ENCODE measurements at places on chromosomes 2 and 18.
A peak's percentile ranks its signal among the peaks of the same experiment; 100 is the strongest.

DNA sequence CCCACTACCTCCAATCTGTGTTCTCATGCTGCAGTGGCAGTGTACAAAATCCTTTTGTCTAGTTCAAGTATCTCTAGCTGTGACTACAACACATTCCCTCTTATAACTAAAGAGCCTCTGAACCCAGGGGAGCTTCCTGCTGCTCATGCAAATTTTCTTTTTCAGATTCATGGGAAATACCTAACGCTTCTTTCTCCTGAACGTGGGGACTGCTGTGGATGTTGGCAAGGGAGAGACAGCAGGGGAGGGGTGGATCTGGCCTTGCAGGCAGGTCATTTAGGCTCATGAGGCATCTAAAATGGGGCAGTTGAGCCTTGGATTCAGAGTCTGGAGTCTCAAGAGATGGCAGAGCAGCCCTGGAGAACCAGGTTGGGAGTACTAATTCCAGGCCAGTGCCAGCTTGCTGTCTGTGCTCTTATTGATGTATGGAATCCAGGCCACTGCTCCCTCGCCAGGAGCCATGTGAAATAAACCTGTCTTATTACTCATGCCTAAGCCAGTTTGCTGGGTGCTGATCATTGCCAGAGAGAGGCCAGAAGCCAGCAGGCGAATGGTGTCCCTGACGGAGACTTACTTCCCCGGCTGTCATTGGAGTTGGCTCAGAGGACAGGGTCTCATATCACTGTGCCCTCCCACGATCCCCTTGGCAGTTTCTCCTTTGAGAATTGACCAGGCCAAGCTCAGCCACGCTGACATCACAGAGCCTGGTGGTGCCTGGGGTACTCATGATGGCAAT is 29.2 kb upstream of the TNP1 start:
- no peak for DNase-seq

- no peak for DNase-seq
These were observed 100.8 kb downstream of the OSBPL6 start for GRCh38 chr2:178295115-178295514.

- peak; percentile 51 for DNase-seq
These were observed 8.2 kb upstream of the KCTD1 start for GRCh38 chr18:26556573-26556972.

DNA sequence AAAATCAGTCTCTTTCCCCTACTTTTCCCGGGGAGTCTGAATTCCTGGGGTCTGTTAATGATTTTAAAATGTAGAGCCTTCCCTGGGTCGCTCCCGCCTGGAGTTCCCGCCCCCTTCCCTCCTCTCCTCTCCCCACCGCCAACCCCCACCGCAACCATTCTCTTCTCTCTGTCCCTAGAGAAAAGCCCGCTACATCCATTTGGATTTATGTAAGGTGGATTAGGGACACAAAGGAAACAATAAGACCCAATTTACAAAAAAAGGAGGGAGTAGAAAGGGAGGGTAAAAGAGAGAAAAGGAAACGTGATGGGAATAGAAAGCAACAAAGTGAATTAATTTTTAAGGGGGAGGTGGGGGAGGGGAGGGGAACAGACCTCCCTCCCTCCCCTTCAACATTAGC is 2.2 kb downstream of the EPHA4 start:
- DNase-seq: no peak

- no peak for DNase-seq
These were observed 12.8 kb upstream of the SMCHD1 start for GRCh38 chr18:2642771-2643170.

DNA sequence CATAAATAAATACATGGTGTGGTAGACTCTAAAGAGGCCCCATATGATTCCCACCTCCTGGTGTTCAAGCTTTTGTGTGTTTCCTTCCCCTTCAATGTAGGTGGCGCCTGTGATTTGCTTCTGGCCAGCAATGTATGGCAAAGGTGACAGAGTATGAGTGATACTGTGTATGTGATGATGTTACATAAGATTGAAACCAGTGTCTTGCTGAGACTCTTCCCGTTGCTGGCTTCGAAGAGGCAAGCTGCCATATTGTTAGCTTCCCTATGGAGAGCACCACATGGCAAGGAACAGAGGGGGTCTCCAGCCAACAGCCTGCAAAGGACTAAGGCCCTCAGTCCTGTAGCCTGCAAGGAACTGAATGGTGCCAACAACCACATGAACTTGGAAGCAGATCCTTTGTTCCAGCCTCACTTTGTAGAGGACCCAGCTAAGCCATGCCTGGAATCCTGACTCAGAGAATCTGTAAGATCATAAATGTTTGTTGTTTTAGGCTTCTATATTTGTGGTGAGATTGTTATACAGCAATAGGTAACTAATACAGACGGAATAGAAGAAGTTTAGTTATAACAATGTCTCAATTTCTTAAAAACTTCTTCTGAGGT is 1.7 kb upstream of the SMAD4 start:
- peak; percentile 34 for DNase-seq

GRCh38 chr2:27763907-27764267 is 7.6 kb upstream of the MRPL33 start:
- no peak for DNase-seq

DNA sequence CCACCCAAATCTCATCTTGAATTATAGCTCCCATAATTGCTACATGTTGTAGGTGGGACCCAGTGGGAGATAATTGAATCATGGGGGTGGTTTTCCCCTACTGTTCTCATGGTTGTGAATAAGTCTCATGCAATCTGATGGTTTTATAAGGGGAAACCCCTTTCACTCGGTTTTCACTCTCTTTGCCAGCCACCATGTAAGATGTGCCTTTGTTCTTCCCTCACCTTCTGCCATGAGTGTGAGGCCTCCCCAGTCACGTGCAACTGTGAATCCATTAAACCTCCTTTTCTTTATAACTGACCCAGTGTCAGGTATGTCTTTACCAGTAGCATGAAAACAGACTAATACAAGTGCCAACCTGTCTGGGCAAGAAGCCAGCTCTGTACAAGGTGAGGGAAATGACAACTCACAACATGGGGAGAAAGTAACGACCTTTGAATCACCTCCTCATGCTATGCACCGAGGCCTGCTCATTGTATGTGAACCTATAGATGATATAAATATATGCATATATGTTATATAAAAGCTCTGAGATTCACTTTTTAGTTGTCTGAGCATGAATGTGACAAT is 162.2 kb downstream of the ALPK2 start:
- DNase-seq: no peak

DNA sequence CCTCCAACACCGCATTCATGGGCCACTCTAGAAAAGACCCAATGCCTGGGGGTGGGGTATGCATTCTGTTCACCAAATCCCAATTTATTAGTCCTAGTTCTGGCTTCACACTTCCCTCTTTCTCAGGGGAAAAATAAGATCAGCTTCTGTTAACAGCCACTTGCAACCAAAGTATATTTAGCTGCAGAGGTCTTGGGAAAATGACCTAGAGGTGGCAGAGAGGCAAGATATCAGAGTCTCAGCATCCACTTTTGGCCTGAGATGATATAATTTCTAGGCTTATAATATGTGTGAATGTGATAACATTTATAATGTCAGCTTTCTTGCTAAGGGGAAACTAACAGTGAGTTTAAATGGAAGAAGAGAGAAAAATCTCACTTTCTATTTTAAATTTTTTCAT is 89.1 kb downstream of the ZNF385B start:
- DNase-seq: no peak

DNA sequence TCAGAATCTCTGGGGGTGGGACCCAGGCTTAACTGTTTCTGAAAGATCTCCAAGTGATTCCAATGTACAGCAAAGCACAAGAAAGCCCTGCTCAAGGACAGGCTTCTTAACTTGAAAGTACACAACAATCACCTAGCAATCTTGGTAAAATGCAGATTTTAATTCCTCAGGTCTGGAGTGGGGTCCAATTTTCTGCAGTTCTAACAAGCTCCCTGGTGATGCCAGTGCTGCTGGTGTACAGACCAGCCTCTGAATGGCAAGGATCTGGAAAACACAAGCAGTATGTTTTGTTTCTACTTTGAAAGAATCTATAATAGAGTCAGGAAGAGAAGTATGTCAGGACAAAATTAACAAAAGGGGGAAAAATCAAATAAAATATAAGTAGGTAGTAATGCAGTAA is 7.8 kb upstream of the TMEM163 start:
- no peak for DNase-seq

DNA sequence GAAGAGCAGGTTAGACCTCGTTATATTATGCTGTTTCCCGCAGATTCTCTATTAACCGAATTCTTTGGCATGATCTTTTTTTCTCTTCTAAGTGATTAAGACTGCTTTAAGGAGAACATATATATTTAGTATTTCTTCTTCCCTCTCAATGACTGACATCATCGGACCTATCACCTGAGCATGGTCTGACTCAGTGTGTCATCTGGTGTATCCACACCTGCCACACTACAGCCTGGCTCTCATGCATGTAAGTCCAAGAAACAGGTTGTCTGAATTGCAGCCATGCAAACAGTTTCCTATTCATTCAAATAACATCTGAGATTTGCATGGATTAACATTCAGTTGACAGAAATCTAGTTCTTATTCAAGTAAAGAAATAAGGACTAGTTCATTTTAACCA is 55.1 kb upstream of the CWC22 start:
- no peak for DNase-seq

GRCh38 chr2:46181789-46182530 is 115.2 kb upstream of the EPAS1 start:
- DNase-seq: no peak

DNA sequence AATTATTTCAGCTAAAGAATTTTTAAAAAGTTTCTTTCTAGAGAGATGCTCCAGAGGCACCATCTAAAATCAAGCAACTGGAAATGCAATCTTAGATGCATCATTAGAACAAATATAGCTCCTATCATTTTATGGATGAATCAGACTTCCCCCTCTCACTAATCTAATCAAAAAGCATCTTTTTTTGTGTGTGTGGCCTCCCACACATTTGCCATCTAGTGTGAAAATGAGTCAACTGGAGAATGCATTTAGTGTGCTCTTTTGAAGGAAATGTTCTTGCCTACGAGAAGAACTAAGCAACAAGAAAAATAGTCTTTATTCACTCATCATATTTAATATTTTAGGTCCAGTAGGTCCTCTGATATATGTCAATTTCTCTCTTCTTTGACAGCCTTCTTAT is 39.5 kb upstream of the FIGN start:
- peak; percentile 38 for DNase-seq

- DNase-seq: no peak
These were observed 75.4 kb upstream of the MAP4K3 start for GRCh38 chr2:39512434-39512935.

All from cardiac fibroblast (primary cell).